Activated effector memory CD4-positive, alpha-beta T cell treated with anti-CD3 and anti-CD28 coated beads, Interleukin-2, amount 50 U/mL, for 16 hours (primary cell): ENCODE measurements at places on chromosomes 4 and X.

- no peak for DNase-seq
These were observed 44.9 kb downstream of the RTL3 start for GRCh38 chrX:78614264-78614663.

DNA sequence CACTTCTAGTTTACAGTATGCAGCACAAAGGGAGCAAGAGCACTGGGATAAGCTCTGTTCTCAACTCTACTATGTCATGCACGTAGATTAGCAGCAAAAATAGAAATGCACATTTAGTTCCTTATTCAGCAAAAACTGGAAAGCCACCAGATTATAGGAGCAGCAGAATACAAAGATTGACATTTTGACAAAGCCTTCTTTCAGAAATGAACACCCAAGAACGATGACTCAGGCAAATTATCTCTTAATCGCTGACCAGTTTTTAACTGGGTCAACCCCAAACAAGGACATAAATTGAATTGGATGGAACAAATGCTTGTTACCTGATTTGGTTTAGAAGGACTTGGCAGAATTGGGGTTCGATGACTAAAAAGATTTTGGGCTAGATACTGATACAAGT, 775.3 kb upstream of the HS3ST1 start:
- DNase-seq: no peak

- no peak for DNase-seq
These were observed 381.1 kb upstream of the MAD2L1 start for GRCh38 chr4:120447774-120448173.

GRCh38 chr4:183342541-183343533, 20.6 kb upstream of the CLDN24 start:
- no peak for DNase-seq

DNA sequence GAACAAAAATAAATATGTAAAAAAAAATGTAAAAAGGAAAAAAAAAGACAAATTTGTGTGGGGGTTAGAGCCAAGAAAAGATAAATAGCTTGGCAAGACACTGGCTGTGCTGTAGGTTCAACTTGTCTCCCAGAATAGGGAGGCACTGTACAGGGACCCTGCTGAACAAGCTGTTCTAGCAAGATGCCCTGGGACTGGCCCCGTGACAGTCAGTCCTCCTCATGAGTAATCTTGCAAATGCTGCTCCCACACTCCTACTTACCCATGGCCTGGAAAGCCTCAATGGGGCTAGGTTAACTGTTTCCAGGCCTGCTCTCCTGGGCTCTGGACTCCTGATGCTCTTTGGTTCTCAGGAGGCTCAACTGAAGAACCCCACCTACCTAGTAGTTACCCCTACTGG, 106.8 kb downstream of the ATG4A start:
- no peak for DNase-seq

DNA sequence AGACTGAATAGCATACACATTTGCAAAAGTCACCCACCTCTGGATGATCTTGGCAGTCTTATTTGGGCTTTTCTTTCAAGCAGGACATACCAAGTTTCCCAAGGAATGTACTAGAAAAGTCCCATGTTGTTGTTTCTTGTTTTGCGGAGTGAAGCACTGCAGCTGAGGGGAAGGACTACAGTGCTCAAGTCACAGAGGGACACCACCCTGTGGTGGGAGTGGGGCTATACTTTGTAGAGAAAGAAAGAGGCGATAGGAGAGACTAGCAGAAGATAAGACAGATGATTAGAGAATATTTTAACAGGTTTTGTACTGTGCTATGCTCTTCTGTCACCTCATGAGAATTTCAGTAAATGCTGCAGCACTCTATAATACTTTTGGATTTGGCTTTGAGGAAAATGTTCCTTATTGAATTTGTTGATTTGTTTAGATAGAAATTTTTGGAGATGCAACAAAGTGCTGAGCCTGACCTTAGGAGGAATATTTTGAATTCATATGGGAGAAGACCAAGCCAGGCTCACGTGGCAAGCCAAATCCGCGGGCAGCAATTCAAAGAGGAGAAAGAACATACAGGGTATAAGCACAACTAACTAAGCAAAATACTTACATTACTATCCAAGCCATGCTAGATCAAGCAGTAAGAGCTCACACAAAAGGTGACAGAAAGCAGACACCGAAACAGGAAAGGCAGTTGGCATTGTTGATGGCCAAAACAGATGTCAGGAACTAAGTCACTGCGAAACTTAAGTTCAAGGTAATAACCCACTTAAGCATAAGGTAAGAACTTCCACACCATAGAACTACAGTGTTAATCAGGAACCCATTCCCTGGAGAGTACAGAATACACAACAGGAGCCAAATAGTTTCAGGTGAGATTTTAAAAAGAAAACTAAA, 280.3 kb upstream of the INTU start:
- no peak for DNase-seq

DNA sequence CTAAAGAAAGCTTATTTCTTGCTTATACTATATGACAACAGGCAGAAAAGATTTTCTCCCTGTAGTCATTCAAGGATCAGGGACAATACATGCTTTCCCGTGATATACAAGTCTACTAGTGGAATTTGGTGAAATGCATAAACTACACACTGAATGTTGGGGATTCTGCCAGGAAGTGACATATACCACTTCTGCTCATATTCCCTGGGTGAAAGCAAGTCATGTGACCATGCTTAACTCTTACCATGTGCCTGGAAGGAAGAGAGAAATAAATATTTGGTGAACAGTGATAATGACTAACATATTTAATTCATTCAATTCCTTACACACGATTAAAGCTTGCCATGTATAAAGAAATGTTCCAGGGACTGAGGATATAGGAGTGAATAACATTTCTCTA, 534.6 kb downstream of the PPARGC1A start:
- no peak for DNase-seq

GRCh38 chr4:161949946-161950725, 213.7 kb downstream of the FSTL5 start:
- no peak for DNase-seq
